Activated CD8-positive, alpha-beta memory T cell treated with anti-CD3 and anti-CD28 coated beads, Interleukin-2, amount 10 ng/mL, durations not matched to agents 7 days and 5 days (primary cell): ENCODE measurements at places on chromosomes 6 and 20. TPM values are rescaled to one million over a fixed set of nuclear protein-coding genes. Genes with fewer than 3 reads are reported as not detected.

Gene SDCBP2
- 2.1 TPM for total RNA-seq

Gene STX11
- total RNA-seq = 29.0 TPM

- no peak for DNase-seq
These were observed 9.2 kb upstream of the HLA-DOB start for GRCh38 chr6:32825966-32826365.

- no peak for DNase-seq
These were observed 38.8 kb upstream of the MAP3K4 start for GRCh38 chr6:160952633-160953281.

DNA sequence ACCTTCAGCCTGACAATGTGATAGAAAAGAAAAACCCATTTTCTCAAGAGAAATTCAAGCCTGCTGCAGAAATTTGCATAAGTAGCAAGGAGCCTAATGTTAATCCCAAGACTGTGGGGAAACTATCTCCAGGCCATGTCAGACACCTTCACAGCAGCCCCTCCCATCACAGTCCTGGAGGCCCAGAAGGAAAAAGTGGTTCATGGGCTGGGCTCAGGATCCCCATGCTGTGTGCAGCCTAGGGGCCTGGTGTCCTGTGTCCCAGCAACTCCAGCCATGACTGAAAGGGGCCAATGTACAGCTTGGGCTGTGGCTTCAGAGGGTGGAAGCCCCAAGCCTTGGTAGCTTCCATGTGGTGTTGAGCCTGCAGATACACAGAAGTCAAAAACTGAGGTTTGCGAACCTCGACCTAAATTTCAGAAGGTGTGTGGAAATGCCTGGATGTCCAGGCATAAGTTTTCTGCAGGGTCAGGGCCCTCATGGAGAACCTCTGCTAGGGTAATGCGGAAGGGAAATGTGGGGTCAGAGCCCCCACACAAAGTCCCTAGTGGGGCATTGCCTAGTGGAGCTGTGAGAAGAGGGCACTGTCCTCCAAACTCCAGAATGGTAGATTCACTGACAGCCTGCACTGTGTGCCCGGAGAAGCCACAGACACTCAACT, 11.8 kb downstream of the ZBTB9 start:
- DNase-seq = no peak

GRCh38 chr20:36271639-36272546, 34.2 kb upstream of the DLGAP4 start:
- no peak for DNase-seq

DNA sequence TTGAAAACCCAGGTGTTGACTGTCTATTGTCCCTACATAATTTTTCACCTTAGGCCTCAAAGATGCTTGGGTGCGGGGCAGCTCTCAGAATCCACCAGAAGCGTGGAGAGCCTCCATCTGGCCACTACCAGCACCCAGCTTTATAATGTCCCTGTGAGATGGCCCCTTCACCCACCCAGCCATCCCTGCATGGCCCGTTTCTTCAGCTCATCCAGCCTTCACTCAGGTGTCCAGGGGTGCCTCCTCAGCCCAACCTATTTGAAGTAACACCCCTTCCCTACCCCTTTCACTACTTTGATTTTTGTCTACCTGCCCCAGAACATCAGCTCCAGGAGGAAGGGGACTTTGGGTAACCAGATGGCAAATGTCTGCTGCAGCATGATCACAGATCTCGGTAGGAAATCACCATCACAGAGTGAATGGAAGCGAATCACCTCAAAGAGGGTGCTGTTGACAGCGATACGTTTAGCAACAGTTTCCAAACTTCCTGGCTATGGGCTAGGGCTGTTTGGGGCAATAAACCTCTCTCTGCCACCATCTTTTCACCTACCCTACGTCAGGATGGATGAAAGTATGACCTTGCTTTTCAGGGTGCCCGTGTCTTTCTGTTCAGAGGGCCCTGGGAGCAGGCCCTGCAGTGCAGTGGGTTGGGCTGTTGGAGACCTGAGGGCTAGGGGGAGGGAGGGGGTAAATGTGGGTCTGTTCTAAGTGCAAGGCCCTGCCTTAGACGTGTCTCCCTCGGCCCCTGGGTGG, 1.2 kb upstream of the SLC17A9 start:
- DNase-seq = no peak

DNA sequence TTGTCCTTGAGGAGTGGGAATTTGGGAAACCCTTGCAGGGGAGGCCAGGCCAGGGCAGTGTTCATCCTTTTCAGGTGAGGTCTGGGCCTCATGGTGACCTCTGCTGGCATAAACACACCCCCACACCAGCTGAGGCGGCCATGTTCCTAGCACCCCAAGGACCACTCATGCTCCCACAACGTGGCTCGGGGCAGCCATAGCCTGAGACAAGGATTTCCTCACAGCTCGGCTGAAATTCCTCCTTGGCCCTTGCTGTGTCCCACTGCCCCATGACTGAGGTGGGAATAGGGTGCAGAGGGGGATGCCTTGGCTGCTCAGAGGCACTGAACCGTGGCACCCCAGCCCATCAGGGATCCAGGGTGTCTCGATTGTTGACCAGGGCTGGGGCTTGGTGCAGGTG, 27.3 kb upstream of the SPDEF start:
- DNase-seq = no peak

GRCh38 chr6:89818977-89819335, 638 bp downstream of the MDN1 start:
- no peak for DNase-seq

Gene LY6G6F
- total RNA-seq = not detected

DNA sequence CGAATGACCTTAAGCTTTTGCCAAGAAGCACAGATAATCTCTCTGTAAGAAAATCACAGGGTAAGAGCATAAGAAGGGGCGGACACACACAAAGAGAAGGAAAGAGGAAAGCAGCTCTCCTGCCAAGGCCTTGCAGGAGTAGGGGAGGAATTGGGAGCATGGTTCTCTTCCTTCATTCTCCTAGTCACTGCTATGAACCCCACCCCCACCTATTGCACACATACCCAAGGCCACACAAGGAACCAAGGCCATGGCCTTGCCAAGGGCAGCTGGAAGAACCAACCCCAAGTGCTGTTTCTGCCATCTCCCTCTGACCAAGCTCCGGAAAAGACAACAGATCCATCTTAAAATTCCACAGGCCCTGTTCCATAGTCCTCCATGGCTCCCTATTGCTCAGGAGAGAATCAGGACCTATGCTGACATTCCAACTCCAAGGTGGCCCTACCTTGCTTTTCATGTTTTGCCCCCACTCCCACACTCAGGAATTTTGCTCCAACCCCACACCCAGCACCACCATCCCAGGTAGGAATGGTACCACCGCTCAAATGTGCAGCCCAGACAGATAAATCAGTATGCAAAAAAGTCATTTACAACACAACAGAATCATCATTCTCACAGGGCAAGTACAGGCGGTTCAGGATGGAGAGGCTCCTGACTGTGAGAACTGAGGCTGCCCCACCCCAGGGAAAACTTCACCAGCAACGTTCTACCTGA, 31.3 kb downstream of the TRAM2 start:
- DNase-seq = no peak

DNA sequence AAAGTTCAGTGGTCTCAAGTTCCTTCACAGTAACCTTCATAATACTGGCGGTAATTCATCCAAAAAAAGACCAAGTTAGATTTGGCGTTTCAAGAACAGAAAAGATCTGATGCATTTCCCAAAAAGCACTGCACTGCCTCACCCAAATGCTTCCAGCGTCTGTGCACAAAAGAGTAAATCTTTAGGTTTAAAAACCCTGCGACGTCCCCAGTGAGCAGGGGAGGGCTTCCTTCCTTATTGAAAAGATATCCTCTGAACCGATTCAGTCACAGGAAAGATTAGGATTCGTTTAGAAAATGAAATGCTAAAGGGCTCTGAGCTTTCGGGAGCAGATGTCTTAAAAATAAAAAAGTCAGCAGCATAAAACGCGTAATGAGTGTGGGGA, 654 bp downstream of the TBC1D7 start:
- no peak for DNase-seq

GRCh38 chr6:154872542-154873114, 122.5 kb upstream of the TIAM2 start:
- DNase-seq = no peak

GRCh38 chr6:118100717-118101116, 193.7 kb downstream of the SLC35F1 start:
- no peak for DNase-seq

GRCh38 chr20:4766631-4767030, 44.9 kb downstream of the PRND start:
- no peak for DNase-seq

DNA sequence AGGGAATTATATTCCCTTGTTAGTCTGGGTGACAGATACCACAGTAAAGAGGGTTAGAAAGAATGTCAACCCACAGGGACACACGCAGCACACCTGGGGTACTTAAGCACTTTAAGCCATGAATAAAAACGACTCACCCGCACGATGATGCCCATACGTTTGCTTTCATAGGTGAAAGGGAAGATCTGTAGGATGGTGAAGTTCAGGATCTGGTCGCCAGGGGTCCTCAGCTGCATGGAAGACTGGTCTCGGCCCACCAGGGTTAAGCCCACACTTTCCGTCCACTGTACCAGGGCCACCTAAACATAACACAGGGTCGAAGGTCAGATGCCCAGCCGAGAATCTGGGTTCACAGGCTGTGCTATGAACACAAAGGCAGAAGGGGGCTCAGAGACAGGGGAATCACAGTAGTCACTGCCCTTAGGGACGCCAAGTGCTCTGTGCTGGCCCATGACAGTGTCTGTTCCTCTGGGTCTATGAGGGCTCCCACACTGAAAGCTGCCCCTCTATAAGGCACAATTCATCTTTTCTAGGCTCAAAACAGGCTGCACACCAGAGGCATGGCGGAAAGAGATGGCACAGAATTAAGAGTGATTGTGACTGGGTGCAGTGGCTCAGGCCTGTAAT, 96.8 kb upstream of the NFATC2 start:
- peak; percentile 75 for DNase-seq

Gene ENPP3
- total RNA-seq = 1.4 TPM

- DNase-seq = no peak
These were observed 130.8 kb downstream of the OGFRL1 start for GRCh38 chr6:71419217-71420094.

Gene TSHZ2
- 1.9 TPM for total RNA-seq

- DNase-seq = peak; percentile 67
These were observed 32.3 kb downstream of the YTHDF1 start for GRCh38 chr20:63183422-63184146.

DNA sequence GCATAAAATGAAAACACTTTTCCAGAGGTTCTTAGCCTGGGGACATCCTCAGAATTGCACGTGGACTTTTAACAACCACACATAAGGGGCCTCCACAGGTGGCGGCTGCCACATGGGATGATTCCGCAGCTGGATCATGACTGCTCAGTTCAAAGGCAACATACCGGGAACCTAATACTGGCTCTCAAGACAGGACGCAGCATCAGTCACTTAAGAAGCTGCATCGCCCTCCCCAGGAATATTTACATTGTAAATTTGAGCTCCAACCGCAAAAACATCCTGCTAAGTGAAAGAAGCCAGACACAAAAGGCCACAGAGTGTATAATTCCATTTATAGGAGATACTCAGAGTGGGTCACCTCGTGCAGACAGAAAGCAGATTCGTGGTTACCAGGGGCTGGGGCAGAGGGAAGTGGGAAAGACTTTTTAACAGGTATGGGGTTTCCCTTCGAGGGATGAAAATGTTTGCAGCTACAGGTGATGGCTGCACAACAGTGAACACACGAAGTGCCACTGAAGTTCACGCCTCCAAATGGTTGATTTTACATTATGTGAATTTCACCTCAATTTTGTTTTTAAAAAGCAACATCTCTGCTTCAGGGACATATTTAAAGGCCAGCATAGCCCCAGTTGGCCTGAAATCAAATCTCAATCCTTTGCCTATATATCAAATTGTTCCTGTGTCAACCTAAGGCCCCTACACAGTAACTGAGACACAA, 141.5 kb downstream of the BMP7 start:
- no peak for DNase-seq

GRCh38 chr6:35090734-35091133, 50.4 kb downstream of the TCP11 start:
- no peak for DNase-seq

Gene OR2H1
- total RNA-seq = not detected

- DNase-seq = no peak
These were observed 24.7 kb upstream of the UBR2 start for GRCh38 chr6:42539135-42539534.

DNA sequence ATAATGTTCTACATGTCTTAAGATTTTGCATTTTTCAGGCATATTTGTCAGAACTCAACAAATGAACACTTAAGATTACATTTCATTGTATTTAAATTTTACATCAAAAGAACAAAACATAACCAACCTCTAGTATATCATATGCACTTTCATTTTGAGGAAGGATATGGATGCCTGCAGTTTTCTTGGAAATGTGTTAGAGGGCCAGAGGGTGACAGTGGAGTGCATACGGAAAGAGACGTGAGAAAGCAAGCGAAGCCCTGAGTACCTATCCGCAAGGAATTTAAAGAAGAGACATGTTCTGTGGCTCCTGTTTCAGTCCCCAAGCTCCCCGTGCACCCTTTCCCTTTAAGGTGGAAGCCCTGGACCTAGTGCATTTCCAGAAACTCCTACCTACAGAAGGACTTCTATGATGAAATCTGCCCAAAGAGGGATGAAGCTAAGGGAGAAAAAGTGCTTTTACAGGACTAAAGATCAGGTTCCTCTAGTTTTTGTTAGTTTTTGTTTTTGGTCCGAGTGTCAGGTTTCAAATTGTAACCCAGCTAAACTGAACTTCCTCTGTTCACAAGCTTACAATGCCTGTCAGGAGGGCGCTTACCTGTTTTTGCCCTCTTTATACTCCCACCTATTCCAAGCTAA, 38.8 kb downstream of the EZR start:
- no peak for DNase-seq

DNA sequence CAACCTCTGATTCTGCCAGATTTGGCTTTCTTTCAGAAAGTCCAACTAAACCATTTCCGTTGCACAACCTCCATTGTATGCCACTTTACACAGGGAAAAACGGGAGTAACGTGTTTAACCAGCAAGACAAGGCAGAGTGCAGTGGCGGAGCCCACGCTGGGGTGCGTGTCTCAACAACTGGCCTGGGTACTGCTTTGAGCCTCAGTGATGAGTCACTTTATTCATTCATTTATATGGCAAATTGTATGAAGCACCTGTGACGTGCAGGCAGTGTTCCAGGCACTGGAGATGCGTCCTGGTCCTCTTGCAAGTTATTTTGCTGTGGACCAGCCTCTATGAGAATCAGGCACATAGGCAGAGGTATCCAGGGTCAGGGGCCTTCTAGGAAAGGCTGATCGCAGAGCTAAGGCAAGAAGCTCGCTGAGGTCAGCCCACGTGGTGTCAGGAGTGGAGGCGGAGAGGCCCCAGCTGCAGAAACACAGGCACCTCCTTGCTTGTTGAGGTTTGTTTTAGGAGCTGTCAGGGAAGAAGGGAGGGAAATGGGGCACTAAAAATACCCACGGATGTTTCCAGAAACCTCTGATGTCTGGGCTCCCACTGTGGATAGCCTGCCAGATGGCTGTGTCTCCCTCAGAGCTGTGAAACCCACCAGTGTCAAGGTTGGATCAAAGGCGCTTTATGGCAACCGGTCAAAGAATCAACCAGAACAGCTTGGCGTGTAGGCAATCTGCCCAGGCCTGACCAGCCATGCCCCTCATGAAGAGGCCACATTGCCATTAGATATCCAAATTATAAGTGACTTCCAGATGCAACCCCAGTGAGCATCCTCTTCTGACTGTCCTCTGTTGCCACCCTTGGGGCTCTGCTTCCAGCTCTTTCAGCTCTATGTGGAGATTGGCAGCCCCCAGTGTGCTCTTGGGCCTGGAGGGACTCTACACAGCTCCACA, 157.2 kb downstream of the CD83 start:
- peak; percentile 35 for DNase-seq

Gene TRIM10
- total RNA-seq = not detected

Gene NTSR1
- total RNA-seq = not detected

Gene COL12A1
- total RNA-seq = not detected

- no peak for DNase-seq
These were observed 481.5 kb downstream of the CD109 start for GRCh38 chr6:74177506-74177905.
